T-helper 17 cell (primary cell): ENCODE measurements at places on chromosomes 2 and 18.
A peak's percentile ranks its signal among the peaks of the same experiment; 100 is the strongest.

DNA sequence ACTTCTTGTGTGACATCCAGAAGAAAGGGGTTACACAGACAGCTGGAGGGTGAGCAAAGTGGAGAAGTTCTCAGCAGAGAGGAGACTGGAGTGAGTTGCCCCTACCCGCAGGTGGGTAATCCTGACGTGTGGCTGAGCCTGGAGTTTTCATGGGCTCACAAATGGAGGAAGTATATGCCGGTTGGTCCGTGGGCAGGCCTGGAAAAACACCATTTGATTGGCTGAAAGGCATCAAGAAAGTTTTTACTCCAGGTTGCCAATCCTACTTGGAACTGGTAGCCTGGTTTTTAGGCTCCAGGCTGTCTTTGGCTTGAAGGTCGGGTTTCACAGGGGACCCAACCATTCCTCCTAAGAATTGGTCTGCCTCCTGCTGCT is 1177.4 kb upstream of the LRRTM1 start:
- no peaks in the 10 kb centered on the region for H3K4me1 ChIP-seq
- no peak for DNase-seq
- H3K27me3 ChIP-seq, result no peaks in the 10 kb centered on the region
- H3K27ac ChIP-seq, result no peak overlapping the region
- H3K36me3 ChIP-seq, result no peaks in the 10 kb centered on the region

DNA sequence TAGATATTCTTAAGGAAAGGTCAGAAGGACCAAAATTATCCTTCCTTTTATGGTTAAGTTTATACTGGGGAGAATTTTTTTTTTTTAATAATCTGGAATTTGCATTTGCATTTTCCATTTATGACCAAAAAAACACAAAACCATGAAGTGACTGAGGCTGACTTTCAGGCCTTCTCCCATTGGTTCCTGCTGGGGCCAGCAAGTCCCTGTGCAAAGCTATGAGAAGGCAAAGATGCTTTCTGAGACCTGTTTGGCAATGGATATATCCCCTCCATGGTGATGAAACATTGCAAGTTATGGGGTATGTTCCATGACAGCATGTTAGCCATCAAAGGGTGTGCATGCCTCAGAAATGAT is 60.8 kb downstream of the KIAA2012 start:
- H3K4me3 ChIP-seq, result no peak overlapping the region
- H3K4me1 ChIP-seq, result no peaks in the 10 kb centered on the region
- peaks cover 2% of the 10 kb centered on the region for H3K36me3 ChIP-seq
- no peak overlapping the region for H3K27ac ChIP-seq

GRCh38 chr2:24722141-24722790 is 70.9 kb downstream of the PTRHD1 start:
- H3K27me3 ChIP-seq, result no peaks in the 10 kb centered on the region
- H3K27ac ChIP-seq, result no peak overlapping the region
- H3K4me3 ChIP-seq, result no peak overlapping the region
- DNase-seq, result no peak
- H3K36me3 ChIP-seq, result peaks cover 4% of the 10 kb centered on the region
- peaks cover 12% of the 10 kb centered on the region for H3K4me1 ChIP-seq

- DNase-seq, result no peak
- H3K4me3 ChIP-seq, result peak overlapping the region; percentile 100
- H3K27ac ChIP-seq, result peak overlapping the region; percentile 100
- peaks cover 31% of the 10 kb centered on the region for H3K4me1 ChIP-seq
- H3K27me3 ChIP-seq, result no peaks in the 10 kb centered on the region
Observed at GRCh38 chr2:26344581-26345282, 1.2 kb upstream of the SELENOI start.

GRCh38 chr2:110727923-110728322 is 4.5 kb upstream of the ACOXL start:
- no peak overlapping the region for H3K4me3 ChIP-seq
- DNase-seq, result no peak
- H3K27me3 ChIP-seq, result peaks cover 43% of the 10 kb centered on the region
- no peak overlapping the region for H3K27ac ChIP-seq

DNA sequence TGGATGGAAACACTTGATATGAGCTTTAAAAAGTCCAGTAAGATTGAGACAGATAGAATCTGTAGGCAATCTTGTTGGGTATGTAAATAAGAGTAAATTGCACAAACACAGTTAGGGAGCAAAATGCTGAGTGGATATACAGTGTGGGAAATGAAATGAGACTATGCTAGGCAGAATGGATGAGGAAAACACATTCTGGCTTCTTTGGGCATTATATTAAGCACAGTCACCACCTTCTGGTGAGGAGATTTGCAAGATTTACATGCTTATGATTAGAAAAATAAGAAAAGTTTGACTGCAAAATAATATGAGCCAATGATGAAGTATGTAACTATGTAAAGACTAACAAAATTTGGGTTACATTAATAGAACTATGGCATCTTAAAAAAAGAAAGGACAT is 2165.0 kb upstream of the CELF4 start:
- no peak overlapping the region for H3K27ac ChIP-seq
- H3K36me3 ChIP-seq, result no peaks in the 10 kb centered on the region
- no peaks in the 10 kb centered on the region for H3K4me1 ChIP-seq
- no peaks in the 10 kb centered on the region for H3K27me3 ChIP-seq
- H3K4me3 ChIP-seq, result no peak overlapping the region

DNA sequence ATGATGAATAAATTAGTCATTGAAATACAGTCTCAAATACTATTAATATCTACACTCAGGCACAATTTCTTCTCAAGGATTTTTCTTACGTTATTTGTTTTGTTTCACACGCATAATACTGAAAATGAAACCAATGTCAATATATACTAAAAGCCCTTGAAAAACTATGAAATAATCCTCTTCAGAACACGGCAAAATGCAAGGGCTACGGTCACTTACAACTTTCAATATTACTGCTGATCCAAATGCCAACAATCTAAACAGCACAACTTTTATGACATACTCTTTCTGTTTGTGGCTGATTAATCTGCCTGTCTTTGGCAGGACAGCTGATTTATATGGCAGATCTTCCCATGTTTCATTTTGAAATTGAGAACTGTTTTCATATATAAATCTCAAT is 68.3 kb downstream of the LRPPRC start:
- H3K27ac ChIP-seq, result peak overlapping the region; percentile 86
- H3K36me3 ChIP-seq, result peaks cover 3% of the 10 kb centered on the region
- no peaks in the 10 kb centered on the region for H3K27me3 ChIP-seq
- DNase-seq, result no peak

DNA sequence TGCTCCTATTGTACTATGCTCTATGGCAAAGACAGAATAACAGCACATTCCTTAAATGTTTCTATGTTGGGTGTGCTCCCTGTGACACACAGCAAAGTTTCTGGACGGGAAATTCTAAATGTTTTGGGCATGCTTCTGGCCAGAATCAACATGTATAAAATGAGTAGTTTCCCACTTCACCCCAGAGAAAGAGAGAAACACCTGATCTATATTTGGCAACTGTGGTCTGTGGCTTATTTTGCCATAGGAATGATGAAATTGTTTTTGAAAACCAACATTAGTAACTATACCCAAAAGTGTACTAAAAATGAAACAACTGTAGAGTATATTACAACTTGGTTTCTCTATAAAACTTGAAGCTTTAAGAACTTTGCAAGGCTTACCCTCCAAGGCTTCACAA is 89.1 kb downstream of the RAD51AP2 start:
- no peak overlapping the region for H3K4me3 ChIP-seq
- no peaks in the 10 kb centered on the region for H3K27me3 ChIP-seq
- DNase-seq, result no peak
- H3K4me1 ChIP-seq, result no peaks in the 10 kb centered on the region

DNA sequence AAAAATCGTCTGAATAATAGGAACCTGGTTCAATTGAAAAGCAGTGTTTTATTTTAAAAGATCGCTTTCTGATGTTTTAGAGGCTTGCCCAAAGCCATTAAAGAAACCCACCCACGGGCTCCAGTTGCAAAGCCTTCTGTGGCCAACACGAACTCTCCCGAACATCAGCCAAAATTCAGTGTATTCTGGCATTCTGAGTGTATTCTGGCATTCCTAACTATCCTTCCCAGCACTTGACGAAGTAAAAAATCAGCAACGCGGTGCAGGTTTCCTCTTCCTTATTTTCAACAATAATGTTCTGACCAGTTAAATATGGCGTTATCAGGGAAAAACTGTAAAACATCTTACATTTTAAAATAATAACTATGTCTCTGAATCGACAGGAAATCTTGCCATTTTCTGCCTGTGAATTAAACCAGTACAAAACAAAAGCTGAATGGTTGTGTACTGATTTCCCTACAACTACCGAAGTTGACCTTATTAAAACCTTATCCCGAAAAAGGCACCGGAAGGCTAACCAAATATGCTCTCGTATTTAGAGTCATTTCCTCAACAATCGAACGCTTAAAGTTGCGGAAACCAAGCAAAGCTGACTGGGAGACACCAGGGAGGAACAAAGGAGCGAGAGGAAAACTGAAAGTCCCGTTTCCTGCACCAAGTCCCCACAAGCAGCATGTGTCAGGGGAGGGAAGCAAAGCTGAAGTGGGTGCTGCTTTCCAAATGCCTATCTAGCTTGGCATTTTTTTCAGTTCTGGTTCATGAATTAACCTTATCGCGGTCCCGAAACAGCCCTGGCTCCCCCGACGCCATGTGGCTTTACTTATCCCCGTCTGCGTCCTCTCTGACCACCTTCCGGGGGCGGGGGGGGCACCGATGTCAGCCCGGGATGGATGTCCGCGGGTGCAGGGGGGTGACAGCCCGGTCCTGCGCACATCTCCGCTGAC is 44.3 kb downstream of the ZNF516 start:
- H3K27ac ChIP-seq, result peak overlapping the region; percentile 51
- H3K27me3 ChIP-seq, result no peaks in the 10 kb centered on the region
- no peaks in the 10 kb centered on the region for H3K36me3 ChIP-seq
- H3K4me1 ChIP-seq, result peaks cover 72% of the 10 kb centered on the region
- H3K4me3 ChIP-seq, result peak overlapping the region; percentile 89

- no peaks in the 10 kb centered on the region for H3K36me3 ChIP-seq
- H3K27me3 ChIP-seq, result no peaks in the 10 kb centered on the region
- no peak overlapping the region for H3K27ac ChIP-seq
- H3K4me3 ChIP-seq, result no peak overlapping the region
- no peak for DNase-seq
Observed at GRCh38 chr18:56067969-56068671, 480.1 kb upstream of the TCF4 start.

- no peak overlapping the region for H3K4me3 ChIP-seq
- peaks cover 62% of the 10 kb centered on the region for H3K27me3 ChIP-seq
- peaks cover 14% of the 10 kb centered on the region for H3K4me1 ChIP-seq
- DNase-seq, result no peak
Observed at GRCh38 chr18:69399253-69399652, 1.4 kb upstream of the DOK6 start.

GRCh38 chr2:112658839-112659667 is 13.3 kb downstream of the SLC20A1 start:
- no peak overlapping the region for H3K4me3 ChIP-seq
- DNase-seq, result no peak
- H3K27me3 ChIP-seq, result no peaks in the 10 kb centered on the region
- H3K4me1 ChIP-seq, result peaks cover 28% of the 10 kb centered on the region
- H3K27ac ChIP-seq, result peak overlapping the region; percentile 37

GRCh38 chr2:168336786-168337388 is 89.5 kb upstream of the STK39 start:
- H3K27me3 ChIP-seq, result peaks cover 9% of the 10 kb centered on the region
- peaks cover 2% of the 10 kb centered on the region for H3K36me3 ChIP-seq
- peak; percentile 39 for DNase-seq
- H3K4me3 ChIP-seq, result no peak overlapping the region
- peaks cover 6% of the 10 kb centered on the region for H3K4me1 ChIP-seq

DNA sequence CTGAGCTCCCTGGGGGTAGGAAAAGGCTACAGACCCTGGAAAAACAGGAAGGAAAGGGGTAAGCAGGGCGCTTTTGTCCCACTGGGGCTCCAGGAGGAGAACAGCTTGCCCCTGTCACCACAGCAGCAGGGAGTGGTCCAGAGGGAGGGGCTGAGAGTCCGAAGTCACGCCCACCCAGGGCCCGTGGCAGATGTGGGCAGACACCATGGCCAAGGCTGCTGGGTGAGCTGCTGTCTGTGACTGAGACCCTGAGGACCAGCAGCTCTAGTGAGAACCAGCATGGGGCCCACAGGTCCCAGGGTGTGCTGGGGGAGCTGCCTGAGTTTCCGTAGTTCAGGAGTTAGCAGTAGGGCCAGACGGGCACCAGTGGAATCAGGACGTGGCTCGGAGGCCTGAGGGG is 162.0 kb downstream of the SPP2 start:
- no peak overlapping the region for H3K27ac ChIP-seq
- peaks cover 20% of the 10 kb centered on the region for H3K4me1 ChIP-seq

GRCh38 chr18:53795610-53796009 is 428.9 kb downstream of the MBD2 start:
- no peak overlapping the region for H3K27ac ChIP-seq
- H3K4me3 ChIP-seq, result no peak overlapping the region
- DNase-seq, result no peak
- H3K27me3 ChIP-seq, result no peaks in the 10 kb centered on the region
- H3K4me1 ChIP-seq, result no peaks in the 10 kb centered on the region

DNA sequence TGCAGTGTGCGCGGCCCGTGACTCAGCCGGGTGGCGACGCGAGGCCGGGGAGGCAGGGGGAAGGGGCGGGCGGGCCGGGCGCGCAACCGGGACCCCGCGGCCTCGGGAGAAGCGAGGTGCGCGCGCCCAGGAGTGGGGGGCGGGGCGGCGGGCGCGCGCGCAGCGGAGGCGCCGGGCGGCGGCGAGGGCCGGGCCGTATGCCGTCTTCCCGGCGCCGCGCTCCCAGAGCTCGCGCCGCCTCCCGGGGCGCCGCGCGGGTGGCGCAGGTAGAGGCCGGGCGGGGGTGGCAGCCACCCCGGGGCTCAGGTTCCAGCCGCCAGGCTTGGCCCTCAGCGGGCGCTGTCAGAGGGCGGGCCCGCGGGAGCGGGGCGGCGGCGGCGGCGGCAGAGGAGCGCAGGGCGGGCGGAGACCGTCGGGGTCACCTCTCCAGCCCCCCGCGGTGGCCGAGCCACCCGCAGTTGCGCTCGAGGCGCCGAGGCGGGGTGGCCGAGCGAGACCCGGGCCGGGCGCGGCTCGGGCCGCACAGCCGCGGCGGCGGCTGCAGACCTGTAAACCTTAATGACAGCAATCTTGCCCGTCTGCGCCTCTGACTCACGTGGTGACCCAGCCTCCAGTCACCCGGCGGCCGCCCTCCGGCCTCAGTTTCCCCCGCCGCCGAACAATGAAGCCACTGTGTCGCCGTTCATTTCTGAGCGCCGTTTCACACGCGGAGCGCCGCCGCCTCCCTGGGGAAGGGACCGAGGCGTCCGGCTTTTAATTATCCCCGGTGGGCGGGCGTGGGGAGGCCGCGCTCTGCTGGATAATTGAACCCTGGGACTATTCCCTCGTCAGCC is 25.3 kb upstream of the SMAD7 start:
- DNase-seq, result peak; percentile 47
- H3K27ac ChIP-seq, result peak overlapping the region; percentile 73
- H3K4me1 ChIP-seq, result peaks cover 5% of the 10 kb centered on the region
- peak overlapping the region; percentile 81 for H3K4me3 ChIP-seq
- H3K36me3 ChIP-seq, result no peaks in the 10 kb centered on the region

DNA sequence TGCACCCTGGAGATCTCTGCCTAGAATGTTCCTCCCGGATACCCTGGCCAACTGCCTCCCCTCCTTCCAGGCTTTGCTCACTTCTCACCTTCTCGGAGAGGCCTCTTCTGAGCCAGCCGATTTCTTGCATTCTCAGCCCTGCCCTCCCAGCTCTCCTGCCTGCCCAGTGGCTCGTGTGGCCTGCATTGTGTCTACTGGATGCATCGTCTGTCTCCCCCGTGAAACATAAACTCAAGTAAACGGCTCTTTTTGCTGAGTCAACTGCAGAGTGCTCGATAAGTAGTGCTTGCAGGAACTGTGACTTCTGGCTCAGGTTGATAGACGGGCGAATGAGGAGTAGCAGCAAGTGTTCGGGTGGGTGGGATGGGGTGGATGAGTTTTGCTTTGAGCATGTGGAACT is 112.5 kb upstream of the ODC1 start:
- no peak overlapping the region for H3K4me3 ChIP-seq
- peak overlapping the region; percentile 61 for H3K27ac ChIP-seq
- no peaks in the 10 kb centered on the region for H3K27me3 ChIP-seq
- H3K4me1 ChIP-seq, result peaks cover 7% of the 10 kb centered on the region
- DNase-seq, result no peak
- peaks cover 7% of the 10 kb centered on the region for H3K36me3 ChIP-seq
